Stimulated activated naive B cell treated with anti-CD40 and anti-IgM and Interleukin-4, amounts not matched to agents 10 μg/mL and 1 μg/mL and 100 μg/mL, for 72 hours (primary cell): ENCODE measurements at places on chromosomes 13 and 19.
A peak's percentile ranks its signal among the peaks of the same experiment; 100 is the strongest.

- no peak for DNase-seq
Measured at GRCh38 chr13:103812971-103813370, 746.8 kb upstream of the SLC10A2 start.

DNA sequence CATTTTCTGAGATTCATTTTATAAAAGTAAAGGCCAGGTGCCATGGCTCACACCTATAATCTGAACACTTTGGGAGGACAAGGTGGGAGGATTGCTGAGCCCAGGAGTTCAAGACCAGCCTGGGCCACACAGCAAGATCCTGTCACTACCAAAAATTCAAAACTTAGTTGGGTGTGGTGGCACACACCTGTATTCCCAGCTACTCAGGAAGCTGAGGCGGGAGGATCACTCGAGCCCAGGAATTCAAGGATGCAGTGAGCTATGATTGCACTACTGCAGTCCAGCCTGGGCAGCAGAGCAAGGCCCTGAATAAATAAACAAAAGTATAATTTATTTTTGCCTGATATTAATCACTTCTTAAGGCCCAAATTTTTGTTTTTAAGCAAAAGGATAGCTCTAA is 40.5 kb downstream of the DHRS12 start:
- DNase-seq, result no peak

DNA sequence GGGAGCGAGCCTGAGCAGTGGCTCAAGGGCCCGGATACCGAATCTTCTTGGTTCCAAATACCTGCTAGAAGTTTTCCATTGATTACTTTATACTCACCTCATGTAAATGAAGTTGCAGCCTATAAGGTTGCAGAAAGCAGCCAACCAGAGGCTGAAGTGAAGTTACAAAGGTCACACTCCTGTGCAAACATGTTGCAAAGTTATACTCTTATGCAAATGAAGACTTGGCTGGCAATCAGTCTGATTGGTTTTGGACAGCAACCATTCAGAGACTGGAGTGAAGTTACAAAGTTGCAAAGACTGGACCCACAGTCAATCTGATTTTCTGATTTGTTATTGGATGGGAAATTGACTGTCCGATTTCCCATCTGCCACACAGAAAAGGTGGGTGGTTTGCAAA is 152.5 kb downstream of the GGACT start:
- no peak for DNase-seq

- DNase-seq, result no peak
Measured at GRCh38 chr19:47897861-47898260, 11.7 kb upstream of the SULT2A1 start.

- no peak for DNase-seq
Measured at GRCh38 chr13:46629811-46630413, 76.9 kb downstream of the LRCH1 start.

DNA sequence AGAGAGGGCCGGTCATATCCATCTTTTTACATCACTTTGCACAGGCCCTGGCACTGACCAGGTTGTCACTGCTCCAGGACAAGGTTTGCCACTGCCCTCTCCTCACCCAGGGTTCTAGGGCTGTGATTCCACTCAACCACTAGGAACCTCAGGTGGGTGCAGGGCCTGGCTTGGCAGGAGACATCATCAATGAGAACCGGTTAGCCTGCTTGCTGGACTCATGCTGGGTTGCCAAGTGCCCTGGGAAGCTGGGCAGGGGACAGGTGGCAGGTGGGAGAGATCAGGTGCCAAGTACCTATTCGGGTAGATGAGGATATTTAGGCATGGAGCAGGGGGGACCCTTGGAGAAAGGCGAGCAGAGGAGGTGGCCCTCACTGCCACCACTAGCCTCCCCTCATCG is 4.2 kb upstream of the CERS4 start:
- no peak for DNase-seq

DNA sequence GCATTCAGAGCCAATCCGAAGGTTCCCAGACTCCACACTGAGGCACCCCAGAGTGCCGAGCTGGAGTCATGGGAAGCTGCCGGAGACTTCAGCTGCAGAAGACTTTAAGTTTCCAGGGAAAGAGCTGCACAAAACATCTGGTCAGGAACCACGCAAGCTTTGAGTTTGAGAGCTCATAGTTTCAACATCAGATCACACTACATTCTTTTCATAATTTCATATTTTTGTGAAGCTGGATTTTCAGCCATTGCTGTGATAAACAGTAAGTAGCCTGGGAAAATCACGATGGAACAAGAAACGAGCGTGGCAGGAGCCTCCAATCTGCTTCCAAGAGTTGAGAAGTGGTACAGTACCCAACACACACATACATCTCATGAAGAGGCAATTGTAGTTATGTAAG is 25.5 kb upstream of the ATP12A start:
- no peak for DNase-seq

- DNase-seq, result no peak
Measured at GRCh38 chr13:111114362-111115060, 599 bp upstream of the ARHGEF7 start.

- no peak for DNase-seq
Measured at GRCh38 chr13:42876887-42877545, 95.6 kb downstream of the FAM216B start.

- DNase-seq, result no peak
Measured at GRCh38 chr13:49536144-49536873, 40.6 kb downstream of the PHF11 start.

DNA sequence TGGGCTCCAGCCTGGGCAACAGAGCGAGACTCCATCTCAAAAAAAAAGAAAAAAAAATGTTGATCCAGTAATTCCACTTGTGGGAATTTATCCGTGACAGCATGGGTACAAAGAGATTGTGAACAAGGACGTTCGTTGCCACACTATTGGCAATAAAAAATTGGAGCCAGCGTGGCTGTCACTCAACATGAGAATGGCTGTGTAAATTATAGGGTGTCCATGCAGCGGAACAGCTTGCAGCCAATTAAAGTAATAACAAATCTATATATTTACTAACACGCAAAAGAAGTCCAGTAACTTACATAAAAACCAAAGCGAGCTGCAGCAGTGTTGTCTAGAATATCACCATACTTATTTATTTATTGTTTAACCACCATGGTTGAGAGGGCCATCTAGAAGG is 19.3 kb downstream of the DPF1 start:
- DNase-seq, result no peak

- DNase-seq, result no peak
Measured at GRCh38 chr13:43786472-43786765, 353 bp downstream of the ENOX1 start.

- no peak for DNase-seq
Measured at GRCh38 chr19:41895745-41896580, 13.0 kb downstream of the ARHGEF1 start.

- no peak for DNase-seq
Measured at GRCh38 chr19:46124638-46125115, at the start of gene IGFL3. Gene IGFL3 (minus strand): TSS chr19:46124688. CDS start chr19:46124649, 39 bp downstream.

- DNase-seq, result no peak
Measured at GRCh38 chr13:41614671-41615527, 157.5 kb downstream of the RGCC start.

DNA sequence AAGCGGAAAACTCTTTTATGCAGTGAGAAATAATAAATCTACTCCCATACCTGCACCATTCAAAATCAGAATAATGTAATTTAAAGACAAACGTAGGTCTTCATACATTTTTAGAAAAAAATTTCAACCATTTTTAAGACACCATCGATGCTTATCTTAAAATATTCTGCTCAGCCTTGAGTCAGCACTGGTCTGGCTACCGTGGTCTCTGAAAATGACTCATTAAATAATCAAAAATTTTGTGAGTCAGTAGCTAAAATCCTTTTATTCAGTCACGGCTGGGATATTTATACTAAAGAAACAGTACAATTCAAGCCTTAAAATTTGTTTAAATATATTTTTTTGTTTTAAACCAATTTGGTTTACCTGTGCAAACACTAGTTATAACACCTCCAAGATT is 2862.8 kb upstream of the PCDH20 start:
- DNase-seq, result no peak

- no peak for DNase-seq
Measured at GRCh38 chr19:35027009-35027408, 3.3 kb upstream of the SCN1B start.

- no peak for DNase-seq
Measured at GRCh38 chr19:49475995-49476880, 2.2 kb downstream of the FLT3LG start.

DNA sequence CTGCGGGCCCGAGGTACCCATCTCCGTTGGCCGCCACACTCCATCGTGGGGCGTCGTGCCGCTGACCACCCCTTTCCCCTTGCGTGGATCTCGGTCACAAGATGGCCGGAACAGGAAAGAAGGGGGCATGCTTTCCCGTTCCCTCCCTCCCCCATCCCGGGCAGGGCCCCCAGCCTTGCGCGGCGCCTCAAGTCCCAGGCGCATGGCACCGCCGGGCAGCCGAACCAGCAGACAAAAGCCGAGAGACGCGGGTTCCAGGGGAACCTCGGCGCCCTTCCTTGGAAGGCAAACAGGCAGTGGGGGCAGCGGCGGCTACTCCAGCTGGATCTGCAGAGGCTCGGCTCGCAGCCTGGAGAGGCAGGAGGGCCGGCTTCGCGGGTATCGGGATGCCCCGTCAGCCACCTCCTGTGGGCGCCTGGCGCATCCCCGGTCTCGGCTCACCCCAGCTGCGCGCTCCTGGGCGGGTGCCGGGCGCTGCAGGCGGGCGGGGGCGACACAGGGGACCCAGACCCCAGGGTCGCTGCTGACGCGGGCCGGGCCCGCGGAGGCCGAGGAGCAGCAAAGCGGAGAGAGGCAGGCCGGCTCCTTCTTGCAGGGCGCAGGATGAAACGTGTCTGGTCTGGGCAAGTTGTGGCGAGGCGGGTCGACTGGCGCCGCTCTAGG is 439 bp downstream of the DZIP1 start:
- peak; percentile 8 for DNase-seq

DNA sequence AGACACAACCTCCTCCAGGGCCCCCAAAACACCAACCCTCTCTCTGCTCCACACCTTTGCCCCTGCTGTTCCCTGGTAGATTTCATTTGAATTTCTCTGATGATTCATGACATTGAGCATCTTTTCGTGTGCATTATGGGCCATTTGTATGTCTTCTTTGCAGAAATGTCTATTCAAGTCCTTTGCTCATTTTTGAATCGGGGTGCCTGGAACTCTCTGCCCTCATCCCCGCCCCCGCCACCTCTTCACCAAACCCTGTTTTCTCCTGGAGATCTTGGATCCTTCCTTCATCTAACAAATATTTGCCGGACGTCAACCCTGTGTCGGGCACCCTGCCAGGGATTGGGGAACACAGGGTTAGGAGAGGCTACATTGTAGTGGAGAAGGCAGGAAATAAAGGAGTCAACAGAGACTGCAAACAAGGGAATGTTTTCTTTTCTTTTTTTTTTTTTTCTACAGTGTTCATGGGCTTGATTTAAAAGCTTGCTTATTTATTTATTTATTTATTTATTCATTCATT is 25.5 kb upstream of the SLC1A5 start:
- DNase-seq, result no peak

- DNase-seq, result no peak
Measured at GRCh38 chr19:44765033-44765948, 12.4 kb upstream of the CBLC start.

DNA sequence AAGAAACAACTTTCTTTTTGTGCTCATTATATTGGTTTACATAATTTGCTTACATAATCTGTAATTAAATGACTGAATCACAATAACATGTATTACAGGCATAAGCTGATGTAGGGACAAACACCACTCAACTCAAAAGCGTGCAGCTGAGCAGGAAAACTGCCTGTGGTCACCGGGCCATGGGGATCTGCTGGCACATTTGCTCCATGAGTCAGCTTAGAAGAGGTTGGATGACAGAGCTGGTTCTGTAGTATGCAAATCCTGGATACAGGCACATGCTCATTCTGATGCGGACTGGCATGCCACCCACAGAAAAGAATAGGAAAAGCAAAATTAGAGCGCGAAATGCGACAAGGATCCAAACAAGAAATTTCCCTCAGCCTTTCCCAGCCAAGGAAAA is 128.6 kb downstream of the USP12 start:
- no peak for DNase-seq

- no peak for DNase-seq
Measured at GRCh38 chr19:28419312-28419711, 793.6 kb downstream of the UQCRFS1 start.

DNA sequence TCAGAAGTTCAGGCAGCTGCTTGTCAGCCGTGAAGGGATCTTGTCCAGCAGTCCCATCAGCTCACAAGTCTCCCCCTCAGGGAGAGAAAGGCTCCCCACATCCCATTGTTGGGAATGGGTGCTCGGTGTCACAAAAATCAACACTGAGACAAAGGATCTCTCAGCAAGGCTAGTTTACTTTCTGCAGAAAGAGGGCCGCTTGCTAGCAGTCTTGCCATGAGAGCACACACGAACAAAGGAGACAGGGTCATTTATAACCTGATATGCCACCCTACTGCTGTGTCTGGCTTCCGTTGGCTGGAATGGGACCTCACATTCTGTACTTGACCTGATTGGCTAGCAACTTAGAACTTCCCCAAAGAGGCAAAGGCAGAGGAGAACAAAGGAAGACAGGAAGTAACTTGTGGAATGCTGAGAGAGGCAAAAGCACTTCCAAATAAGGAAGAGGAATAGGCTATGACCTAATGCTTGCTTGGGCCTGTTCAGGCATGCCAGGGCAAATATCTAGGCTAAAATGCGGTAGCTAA is 8.7 kb upstream of the IGFL3 start:
- no peak for DNase-seq

GRCh38 chr19:44719262-44719701 is 20.3 kb downstream of the CEACAM16 start:
- DNase-seq, result no peak

GRCh38 chr19:17021328-17021727 is 5.3 kb downstream of the CPAMD8 start:
- no peak for DNase-seq

- DNase-seq, result no peak
Measured at GRCh38 chr19:589693-590395, at the start of gene HCN2. Gene HCN2 (plus strand): TSS chr19:589881. CDS start chr19:589946, 65 bp downstream.

- DNase-seq, result no peak
Measured at GRCh38 chr19:35623327-35624010, 5.4 kb upstream of the RBM42 start.
